Lower leg skin (tissue), 4 donors: ENCODE measurements at places on chromosomes 3 and 15.

GRCh38 chr3:158110658-158111018 lies 749 bp downstream of the RSRC1 start:
- DNase-seq = no peak

DNA sequence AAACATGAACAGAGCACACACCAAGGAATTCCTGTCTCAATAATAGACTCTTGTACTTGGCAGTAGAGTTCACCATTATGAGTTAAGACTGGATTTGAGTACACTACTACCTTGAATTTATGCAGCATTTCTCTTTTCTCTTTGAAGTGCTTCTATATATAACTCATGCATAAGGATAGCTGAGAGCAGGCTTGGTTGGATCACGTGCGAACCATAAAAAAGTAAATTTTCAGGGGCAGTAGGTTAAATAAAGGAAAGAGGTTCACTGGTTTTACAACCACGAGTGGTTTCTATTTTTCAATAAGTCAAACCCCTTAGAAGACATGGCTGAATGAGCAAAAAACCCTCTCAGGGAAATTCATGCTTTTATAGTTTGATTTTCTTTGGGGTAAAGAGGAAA lies 28.6 kb upstream of the PDZRN3 start:
- no peak for DNase-seq

GRCh38 chr3:3038201-3038991 lies 71.8 kb downstream of the IL5RA start:
- no peak for DNase-seq

DNA sequence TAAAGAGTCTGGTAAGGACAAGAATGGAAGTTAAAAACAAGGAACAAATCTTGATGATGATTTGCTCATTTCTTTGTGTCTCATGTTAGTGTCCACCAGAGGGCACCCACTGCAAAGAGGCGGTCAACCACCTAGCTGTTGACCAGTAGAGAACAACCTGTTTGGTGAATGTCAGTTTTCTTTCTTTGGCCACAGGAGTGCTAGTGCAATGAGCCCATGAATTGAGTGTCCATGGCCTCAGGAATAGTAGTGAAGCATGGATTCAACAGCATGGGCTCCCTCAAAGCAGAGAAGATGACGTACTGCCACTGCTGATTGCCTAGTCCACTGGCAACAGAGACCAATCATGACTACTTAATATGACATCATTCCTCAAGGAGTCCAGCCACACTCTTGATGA lies 10.7 kb upstream of the CNTN6 start:
- DNase-seq = no peak

GRCh38 chr3:144431134-144431533 lies 459.5 kb downstream of the DIPK2A start:
- DNase-seq = no peak

DNA sequence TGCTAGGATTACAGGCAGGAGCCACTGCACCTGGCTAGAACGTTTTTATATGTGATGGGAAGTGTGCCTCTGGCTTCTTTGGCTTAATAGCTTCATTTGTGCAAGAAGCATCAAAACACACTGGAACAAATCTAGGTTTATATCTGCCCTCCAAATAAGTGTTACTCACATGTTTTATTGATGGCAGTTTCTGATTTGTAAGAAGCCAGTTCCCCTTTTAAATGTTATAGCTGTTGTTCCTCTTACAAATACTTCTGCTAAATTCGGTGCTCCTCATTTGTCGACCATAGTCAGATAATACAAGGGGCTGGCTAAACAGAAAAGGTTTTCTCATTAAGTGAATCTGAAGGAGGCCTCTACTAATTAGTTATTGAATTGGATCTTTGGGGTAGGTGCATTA lies 307.1 kb upstream of the SEMA6D start:
- no peak for DNase-seq
